CD4-positive, CD25-positive, alpha-beta regulatory T cell (primary cell): ENCODE measurements at places on chromosomes 2 and 18.

GRCh38 chr18:12540751-12541150 lies 117.2 kb downstream of the SPIRE1 start:
- DNase-seq: no peak

DNA sequence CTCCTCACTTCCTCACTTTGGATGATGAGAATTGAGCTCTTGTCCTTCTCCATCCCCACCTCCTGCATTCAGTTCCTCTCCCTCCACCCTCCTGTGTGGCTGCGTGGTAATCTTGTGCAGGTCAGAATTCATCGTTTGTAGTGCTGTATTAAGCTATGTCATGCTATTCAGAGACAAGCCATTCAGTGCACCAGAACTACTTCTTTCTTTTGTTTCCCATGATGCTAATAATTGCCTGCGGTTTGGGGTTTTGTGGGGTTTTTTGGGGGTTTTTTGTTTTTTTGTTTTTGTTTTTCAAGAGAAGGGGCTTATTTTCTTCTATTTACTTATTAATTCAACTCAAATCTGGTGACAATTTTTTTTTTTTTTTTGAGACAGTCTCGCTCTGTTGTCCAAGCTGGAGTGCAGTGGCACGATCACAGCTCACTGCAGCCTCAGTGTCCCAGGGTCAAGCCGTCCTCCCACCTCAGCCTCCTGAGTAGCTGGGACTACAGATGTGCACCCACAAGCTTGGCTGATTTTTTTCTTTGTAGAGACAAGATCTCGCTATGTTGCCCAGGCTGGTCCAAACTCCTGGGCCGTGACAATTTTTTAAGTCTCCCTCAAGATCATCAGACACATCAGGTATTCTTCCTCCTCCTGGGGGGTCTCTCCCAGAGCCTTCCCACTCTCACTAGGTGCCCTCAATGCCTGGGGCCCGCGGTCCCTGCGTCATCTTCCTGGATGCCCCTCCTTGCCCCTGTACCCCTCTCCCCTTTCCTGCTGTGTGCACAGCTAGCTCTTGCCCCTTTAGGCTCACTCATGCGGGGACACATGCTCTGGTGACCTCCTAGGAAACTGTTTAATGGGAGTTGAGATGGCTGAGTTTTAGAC lies 37.8 kb downstream of the MAL start:
- no peak for DNase-seq

GRCh38 chr2:4898706-4899105 lies 793.5 kb upstream of the SOX11 start:
- DNase-seq: no peak

DNA sequence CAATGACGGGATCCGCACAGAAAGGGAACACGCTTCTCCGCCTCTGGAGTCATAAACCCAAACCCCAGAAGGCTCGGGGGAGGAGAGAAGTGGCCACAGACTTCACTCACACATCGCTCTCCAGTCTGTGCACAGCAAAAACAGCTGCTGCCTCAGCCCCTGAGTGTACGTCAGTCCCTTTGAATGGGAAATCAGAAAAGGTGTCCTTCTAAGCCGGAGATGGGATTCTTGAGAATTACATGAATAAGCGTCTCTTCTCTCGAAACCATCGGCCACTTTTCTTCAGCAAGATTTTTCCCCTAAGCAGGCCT lies 78.3 kb downstream of the PDCL3 start:
- no peak for DNase-seq

DNA sequence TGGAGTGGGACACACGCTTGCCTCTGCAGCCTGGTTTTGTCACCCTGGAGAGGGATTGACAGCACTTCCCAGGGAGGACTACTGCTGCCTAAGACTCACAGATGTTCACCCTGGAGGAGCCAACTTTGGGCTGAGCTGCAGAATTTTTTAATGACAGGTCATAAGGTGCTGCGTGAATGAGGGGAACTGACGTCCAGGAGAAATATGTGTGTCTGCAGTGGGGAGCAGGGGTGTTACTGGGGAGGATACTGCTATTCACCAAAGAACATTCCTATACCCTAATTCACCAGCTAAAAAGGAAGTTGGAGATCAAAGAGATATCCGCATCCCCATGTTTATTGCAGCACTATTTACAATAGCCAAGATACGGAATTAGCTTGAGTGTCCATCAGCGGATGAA lies 144.4 kb downstream of the MGAT5 start:
- DNase-seq: no peak

DNA sequence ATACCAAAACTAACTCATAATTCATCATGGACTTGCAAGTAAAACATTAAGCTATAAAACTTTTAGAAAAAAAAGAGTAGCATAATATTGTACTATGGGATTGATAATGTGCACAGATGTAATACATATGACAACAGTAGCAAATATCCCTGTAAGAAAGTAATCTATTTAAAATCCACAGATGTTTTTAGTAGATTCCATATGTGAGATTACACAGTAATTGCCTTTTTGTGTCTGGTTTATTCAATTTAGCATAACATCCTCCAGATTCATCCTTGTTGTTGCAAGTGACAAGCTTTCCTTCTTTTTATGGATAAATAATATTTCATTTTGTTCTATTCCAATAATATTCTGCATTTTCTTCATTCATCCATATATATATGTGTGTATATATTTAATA lies 278.2 kb upstream of the LRRTM4 start:
- no peak for DNase-seq

DNA sequence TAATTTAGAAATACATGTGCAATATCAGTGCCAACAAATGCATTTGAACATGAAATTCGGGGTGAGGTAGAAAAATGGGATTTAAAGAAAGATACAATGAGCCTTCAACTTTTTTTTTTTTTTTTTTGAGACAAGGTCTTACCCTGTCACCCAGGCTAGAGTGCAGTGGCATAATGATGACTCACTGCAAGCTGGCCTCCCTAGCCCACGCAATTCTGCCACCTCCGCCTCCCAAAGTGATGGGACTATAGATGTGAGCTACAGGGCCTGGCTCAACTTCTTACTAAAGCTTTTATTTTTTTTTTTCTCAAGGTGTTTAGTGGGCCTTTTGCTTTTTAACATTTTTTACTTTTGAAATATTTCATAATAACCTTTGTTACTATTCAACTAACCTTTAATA lies 365.6 kb downstream of the LRRTM4 start:
- DNase-seq: no peak

DNA sequence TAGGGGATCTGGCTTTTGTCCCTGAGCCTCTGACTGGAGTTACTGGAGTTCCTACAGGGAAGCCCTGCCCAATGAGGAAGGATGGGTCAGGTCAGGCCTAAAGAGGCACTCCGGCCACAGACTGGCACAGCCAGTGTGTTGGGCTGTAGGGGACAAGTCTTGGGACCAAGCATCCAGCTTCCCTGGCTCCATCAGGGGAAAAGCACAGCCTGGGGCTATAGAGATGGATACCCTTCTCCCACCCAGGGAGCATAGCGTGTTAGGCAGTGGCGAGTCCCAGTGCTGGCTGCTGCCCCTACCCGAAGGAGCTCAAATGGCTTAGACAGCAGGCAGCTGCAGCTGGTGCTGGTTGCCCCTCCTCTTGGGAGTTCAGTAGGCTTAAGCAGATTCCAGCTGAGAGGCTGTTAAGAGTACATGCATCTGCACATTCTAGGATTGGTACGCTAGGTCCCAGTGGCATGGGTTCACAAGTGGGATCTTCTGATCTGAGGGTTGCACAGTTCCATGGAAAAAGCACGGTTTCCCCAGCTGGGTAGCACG lies 111.4 kb downstream of the DCDC2C start:
- DNase-seq: no peak

GRCh38 chr18:79943608-79944125 lies 7.8 kb downstream of the SLC66A2 start:
- no peak for DNase-seq

DNA sequence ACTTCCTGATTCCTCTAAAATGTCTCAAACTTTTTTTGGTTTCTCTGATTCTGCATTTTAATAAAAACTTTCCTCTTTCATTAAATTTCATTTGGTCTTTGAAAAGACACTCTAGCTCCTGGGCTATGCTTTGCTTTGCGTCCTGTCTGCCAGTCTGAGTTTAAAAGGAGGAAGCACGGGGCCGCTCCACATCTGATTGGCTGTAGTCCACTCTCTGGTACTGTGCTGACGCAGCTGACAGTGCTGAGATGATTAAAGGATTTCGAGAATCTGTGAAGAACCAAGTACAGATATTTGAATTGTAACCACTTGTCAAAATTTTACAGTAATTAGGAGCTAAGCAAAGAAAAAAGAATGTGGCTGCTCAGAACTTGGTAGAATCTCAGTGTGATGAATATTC lies 199.6 kb upstream of the HNMT start:
- DNase-seq: no peak

- DNase-seq: no peak
These were observed 162.2 kb downstream of the ALPK2 start for GRCh38 chr18:58466636-58467205.

- DNase-seq: no peak
These were observed 131.6 kb upstream of the DOCK10 start for GRCh38 chr2:225173909-225174308.

GRCh38 chr2:187148059-187148714 lies 299.2 kb upstream of the ZSWIM2 start:
- no peak for DNase-seq

DNA sequence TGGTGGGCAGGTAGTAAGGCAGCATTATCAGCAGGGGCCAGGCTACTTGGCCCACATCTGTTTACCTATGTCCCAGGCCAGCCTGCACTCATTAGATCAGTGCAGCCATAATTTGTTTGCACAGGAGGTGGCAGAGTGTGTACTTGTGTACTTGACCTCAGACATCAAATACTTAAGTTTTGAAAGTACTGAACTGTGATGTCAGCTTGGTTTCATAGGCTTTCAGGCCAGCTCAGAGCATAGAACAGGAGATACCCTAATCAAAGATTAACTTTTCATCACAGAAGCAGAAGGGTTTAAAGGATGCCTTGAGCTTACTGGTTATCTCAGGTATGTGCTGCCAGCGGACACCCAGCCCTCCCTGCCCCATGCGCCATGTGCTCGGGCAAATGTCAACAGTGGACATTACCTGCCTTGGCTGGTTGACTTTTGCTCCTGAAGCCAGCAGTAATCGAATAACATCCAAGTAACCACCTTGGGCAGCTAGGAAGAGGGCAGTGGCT lies 33.2 kb downstream of the ANKRD29 start:
- no peak for DNase-seq

- no peak for DNase-seq
These were observed 404.5 kb upstream of the SMIM21 start for GRCh38 chr18:75831960-75832359.

GRCh38 chr2:200385063-200385635 lies 78.7 kb downstream of the SPATS2L start:
- no peak for DNase-seq

GRCh38 chr2:105812180-105813044 lies 67.7 kb downstream of the NCK2 start:
- DNase-seq: no peak

GRCh38 chr18:72762515-72763122 lies 105.2 kb downstream of the NETO1 start:
- DNase-seq: no peak

GRCh38 chr2:206163251-206163880 lies 3.7 kb downstream of the EEF1B2 start:
- peak; percentile 6 for DNase-seq

DNA sequence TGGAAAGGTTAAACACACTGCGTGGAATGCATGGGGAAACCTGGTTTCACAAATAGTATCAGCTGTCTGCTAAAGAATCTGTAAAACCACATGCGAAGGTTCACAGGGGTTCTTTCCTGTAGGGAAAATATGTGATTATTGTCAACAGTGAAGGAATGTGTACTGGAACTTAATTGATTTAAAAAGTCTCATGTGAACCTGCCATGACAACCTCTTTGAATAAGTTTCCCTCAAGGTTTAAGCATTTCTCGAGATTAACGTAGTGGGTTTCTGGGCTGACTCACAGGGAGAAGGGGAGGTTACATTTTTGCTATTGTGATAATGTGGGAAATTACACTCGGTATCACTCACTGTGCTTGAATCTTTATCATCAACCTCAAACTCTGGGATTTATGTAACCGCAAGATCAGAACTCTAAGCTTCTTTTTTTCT lies 28.2 kb upstream of the IL1R1 start:
- no peak for DNase-seq

- DNase-seq: no peak
These were observed 14.4 kb upstream of the MRPL19 start for GRCh38 chr2:75632091-75632701.

DNA sequence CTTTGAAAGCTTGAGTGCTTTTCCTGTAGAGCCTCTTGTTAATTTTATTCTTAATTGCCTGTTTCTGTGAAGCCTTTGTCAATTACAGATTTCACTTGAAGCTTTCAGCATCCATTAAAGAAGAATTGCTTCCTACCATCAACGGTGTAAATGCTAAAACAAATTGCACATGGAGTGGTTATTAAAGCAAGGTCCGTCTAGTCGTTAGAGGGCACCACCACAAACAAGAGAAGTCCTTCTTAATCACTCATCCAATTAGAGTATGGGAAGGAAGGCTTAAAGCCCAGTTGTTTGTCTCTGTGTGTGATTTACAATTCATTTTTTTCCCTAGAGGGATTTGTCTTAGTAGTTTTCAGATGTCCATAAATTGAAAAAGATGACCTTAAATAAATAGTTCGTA lies 1.6 kb downstream of the KCNJ3 start:
- no peak for DNase-seq
